ENCODE measurements at places on chromosomes 5 and 9. TPM values are rescaled to one million over a fixed set of nuclear protein-coding genes. Genes with fewer than 3 reads are reported as not detected.

GRCh38 chr5:36436306-36436705, 134.6 kb upstream of the RANBP3L start:
- DNase-seq = no peak

DNA sequence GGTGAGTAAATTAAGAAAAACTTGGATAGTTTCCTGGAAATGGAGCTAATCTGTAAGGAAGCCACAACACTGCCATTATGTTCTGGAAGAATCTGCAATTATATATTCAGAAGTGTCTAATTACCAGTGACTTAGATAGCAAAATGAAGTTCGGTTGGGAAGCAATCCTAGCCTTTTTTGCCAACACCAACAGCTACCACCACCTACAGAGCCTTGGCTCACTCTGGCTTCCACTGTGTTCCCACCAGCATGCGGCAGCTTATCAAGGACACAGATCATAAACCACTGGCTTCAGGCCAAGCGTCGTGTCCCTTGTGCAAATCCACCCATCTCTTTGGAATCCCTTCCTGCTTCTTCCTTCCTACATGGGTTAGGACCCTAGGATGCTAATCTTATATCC, 118.0 kb upstream of the PCA3 start:
- no peak for DNase-seq

DNA sequence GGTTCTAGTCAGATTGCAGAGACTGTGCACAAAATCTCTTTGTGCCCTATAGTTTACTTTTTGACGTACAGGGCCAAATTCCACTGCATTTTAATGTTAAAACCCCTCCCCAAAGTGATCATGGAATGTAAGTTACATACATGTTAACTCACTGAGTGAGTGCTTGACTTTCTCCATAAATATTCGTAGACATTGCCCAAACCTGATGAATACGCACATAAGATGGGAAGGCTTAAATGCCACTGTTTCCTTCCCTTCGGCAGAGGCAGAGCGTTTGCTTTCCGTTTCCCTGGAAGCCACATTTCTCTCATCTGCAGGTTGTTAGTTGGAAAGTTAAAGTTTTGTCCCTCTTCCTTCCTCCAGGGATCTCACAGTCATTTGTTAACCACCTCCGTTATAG, 286.2 kb downstream of the MCTP1 start:
- no peak for DNase-seq

DNA sequence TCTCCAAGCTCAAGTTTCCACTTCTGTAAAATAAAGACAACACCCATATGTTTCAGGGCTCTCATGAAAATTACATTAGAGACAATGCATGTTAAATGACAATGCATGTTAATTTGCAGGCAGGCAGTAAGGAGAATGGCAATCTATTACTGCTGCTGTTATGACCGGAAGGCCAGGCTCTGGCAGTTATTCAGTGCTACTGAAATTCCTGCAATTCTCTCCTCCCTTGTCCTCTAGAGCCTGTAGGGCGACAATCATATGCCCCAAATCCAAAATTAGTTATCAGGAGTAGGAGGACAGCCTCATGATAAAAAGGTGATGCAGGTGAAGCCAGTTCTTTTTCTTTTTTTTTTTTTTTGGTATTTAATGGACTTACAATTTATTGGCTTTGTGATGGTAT, 42.2 kb upstream of the CAST start:
- no peak for DNase-seq

GRCh38 chr5:132072528-132072927, 1.1 kb upstream of the CSF2 start:
- no peak for DNase-seq

DNA sequence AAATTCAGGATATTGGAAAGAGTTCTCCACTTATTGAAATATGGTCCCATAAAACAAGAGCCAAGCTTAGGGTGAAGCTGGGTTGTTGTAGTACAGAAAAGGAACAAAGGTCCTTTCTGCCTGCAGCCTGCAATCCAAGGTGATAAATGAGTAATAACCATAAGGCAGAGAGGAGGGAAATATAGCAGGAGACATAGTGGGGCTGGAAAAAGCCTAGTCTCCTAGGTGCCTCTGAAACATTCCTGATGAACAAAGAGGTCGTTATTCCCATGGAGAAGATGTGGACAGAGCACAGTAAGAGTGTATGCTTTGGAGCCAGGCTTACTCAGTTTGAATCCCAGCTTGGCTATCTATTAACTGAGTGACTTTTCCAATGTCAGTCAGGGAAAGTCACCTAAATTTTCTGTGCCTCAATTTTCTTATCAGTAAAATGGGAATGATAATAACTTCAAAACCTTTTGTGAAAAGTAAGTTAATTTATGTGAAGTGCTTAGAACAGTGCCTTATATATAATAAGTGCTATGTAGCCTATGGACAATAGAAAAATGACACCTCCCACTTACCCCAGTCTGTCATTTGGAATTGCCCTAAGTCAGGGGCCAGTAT, 110.8 kb upstream of the GRIN3A start:
- DNase-seq = no peak

DNA sequence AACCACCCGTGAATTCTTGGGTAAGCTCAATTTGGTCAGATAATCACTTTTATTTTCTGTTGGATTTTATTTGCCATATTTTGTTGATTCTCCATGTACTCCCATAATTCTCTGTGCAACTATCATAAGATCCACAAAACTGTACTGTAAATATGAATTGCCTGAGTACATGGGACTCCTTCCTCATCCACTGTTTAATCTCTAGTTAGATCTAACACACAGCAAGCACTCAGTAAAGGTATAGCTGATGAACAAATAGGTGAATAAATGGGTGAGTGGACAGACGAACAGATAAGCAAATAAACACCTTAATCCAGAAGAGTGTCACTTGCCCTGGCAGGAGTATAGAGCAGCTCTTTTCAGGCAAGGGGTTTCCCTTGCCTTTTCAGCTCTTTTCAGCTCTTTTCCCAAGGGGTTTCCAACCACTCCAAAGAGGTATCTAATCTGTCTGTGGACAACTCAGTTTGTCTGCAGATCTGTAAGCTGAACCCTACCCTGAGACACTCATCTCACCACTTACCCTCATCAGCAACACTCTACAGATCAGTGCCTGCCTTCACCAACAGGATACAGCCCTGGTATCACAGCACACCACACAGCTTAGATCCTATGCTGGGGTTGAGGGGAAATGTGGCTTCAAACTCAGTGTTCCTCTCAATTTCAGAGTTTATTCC, 51.2 kb downstream of the SIL1 start:
- no peak for DNase-seq

GRCh38 chr9:107895501-107896001, 406.0 kb upstream of the KLF4 start:
- no peak for DNase-seq

GRCh38 chr9:135970128-135970815, 9.1 kb upstream of the UBAC1 start:
- no peak for DNase-seq

DNA sequence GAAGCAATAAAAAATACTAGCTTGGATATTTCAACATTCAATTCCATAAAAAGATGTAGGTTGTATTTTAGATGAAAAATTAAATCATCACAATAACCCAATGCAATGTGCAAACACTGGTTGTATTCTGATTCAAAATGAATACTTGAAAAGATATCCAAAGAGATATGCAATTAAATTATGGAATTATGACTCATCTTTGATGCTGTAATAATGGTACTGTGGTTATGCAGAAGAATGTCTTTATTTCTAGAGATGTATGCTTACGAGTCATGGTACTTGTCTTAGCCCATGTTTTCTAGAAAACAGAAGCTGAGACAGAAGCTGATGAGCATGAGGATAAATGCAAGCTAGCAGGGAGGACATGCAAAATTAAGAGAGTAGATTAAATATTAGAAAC, 1941.4 kb upstream of the NUDT12 start:
- DNase-seq = no peak

DNA sequence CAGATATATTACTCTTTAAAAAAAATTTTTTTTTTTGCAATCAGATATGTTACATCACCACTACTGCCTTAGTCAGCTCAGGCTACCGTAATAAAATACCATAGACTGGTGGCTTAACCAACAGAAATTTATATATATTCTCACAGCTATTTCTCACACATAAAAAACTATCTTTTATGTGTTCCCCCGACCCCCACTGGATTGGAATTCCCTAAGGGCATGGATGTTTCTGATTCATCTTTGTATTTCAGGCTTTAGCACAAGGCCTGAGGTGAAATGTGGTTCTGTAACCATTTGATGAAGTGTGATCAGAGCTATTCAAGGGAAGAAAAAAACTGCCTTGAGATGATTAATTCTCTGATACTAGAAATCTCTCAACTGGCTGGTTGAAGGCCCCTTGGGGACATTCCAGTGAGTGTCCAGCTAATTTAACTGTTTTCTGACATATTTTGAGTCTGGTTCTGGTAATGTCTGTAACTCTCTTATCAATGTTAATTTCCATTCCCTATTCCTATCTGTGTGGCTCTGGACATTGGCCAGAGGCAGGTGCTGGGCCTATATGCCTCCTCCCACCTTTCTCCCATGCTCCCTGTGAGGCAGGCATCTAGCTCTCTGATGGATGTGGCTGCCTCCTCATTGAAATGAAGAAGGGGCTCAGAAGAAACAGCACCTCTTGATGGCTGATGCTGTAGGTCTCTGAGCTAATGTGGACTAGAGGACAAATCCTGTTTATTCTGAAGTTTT, 2.5 kb downstream of the CD14 start:
- DNase-seq = no peak

GRCh38 chr5:174273325-174273724, 227.8 kb downstream of the NSG2 start:
- DNase-seq = no peak

- no peak for DNase-seq
These were observed 30.2 kb downstream of the MAML1 start for GRCh38 chr5:179762781-179763176.

DNA sequence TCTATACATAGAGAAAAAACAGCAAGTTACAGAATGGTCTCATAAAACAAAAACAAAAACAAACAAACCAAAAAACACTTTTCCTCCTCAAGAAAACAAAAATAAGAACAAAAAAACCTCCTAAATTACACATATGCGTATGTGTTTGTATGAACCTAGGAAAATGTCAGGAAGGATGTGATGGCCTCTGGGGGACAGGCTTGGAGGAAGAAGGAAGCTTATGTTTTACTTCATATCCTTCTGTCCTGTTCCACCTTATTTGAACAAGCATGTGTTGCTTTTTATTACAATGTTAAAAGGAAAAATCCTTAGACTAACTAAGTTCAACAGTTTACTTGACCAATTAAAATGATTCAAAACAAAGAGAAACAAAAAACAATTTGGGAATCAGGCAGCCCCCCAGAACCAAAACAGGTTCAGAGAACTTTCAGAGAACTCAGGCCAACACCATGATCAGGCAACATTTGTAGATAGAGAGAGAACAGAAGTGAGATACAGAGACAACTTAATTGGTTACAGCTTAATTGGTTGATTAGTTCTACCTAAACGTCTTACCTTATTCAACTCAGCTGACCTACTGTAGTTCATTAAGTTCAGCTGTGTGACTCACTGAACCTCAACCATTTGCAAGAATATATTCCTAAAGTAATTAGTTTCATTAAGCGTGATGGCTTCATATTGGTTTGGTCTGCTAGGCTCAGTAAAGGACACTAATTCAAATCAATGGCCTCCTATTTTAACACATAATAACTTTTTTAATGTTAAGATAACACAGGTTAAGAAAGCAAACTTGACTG, 10.1 kb downstream of the SPAAR start:
- DNase-seq = no peak

SPATA31E1 gene
- not detected for total RNA-seq

PCDHB16 gene
- total RNA-seq = 0.31 TPM

SPINK13 gene
- total RNA-seq = not detected

ESM1 gene
- total RNA-seq = not detected

PITX1 gene
- total RNA-seq = not detected

IFNE gene
- not detected for total RNA-seq

SIT1 gene
- 0.58 TPM for total RNA-seq

CDO1 gene
- 138 TPM for total RNA-seq

ITK gene
- total RNA-seq = 0.62 TPM

KIF4B gene
- total RNA-seq = not detected

IL7R gene
- total RNA-seq = 3.0 TPM
